A673 (cell line): ENCODE measurements at places on chromosomes 2 and 18. TPM values are rescaled to one million over a fixed set of nuclear protein-coding genes. Genes with fewer than 3 reads are reported as not detected.

Gene REL
- 11.5 and 13.3 TPM in 2 replicates for total RNA-seq

Gene SLC19A3
- total RNA-seq, result 4.2 and 4.4 TPM in 2 replicates

Gene GULP1
- 7.2 and 9.5 TPM in 2 replicates for total RNA-seq

Gene FER1L5
- 1.2 TPM in 2 replicates for total RNA-seq

Gene RBKS
- 0.54 and 0.66 TPM in 2 replicates for total RNA-seq

Gene CPO
- not detected in 2 replicates for total RNA-seq

Gene GALNT13
- not detected in 2 replicates for total RNA-seq

Gene PID1
- 1.5 and 1.9 TPM in 2 replicates for total RNA-seq

Gene STPG4
- total RNA-seq, result 0.37 and 0.75 TPM in 2 replicates

Gene RAMP1
- total RNA-seq, result 22.0 and 24.8 TPM in 2 replicates

Gene ANKRD29
- 2.6 and 2.8 TPM in 2 replicates for total RNA-seq

Gene ALPI
- total RNA-seq, result not detected in 2 replicates

Gene SMIM21
- not detected in 2 replicates for total RNA-seq

Gene POTEC
- not detected in 2 replicates for total RNA-seq

Gene CDK15
- total RNA-seq, result 0.11 and 0.31 TPM in 2 replicates

Gene REG3A
- total RNA-seq, result not detected in 2 replicates

DNA sequence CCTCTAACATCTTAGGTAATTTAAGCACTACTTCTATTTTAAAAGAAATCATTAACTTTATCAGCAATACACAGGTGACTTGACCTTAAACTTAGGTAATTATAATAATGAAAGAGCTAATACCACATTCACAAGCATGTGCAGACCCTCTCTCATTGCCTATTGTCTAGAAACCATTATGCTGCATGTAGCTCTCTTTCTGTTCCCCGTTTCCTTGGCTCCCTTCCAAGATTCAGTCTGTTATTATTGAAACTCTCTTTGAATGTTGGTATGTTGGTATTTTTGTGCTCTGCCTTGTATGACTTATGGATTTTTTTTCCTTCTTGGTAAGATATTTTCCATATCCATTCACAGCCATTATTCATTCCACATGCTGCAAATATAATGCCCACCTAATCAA lies 201.2 kb downstream of the CDCA7 start:
- H3K4me3 ChIP-seq, result no peak overlapping the region
- no peaks in the 10 kb centered on the region for H3K36me3 ChIP-seq
- H3K27me3 ChIP-seq, result peaks cover 20% of the 10 kb centered on the region
- H3K4me1 ChIP-seq, result peaks cover 8% of the 10 kb centered on the region
- DNase-seq, result peak; percentile 45

DNA sequence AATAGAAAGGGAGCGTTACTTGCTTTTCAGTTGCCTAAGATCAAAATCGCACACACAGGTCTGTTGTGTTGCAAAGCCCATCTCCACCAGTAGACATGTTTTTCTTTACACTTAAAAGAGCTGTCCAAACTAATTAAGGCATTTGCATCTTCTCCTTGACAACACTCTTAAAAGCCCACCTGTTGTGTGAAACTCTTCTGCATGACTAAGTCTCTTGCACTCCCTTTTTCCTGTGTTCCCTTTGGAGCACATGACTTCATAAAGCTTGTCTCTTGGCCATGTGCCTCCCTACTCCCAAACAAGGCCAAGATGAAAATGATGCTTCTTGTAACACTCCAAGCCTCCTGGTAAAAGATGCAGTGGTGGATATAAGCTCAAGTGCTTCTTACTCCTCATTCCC lies 26.1 kb downstream of the PID1 start:
- no peaks in the 10 kb centered on the region for H3K36me3 ChIP-seq
- H3K4me1 ChIP-seq, result no peaks in the 10 kb centered on the region
- no peak overlapping the region for H3K4me3 ChIP-seq
- H3K27ac ChIP-seq, result no peak overlapping the region
- no peak for DNase-seq
- no peaks in the 10 kb centered on the region for H3K27me3 ChIP-seq

GRCh38 chr18:10134204-10134603 lies 220.4 kb downstream of the VAPA start:
- DNase-seq, result no peak
- H3K27ac ChIP-seq, result no peak overlapping the region
- no peaks in the 10 kb centered on the region for H3K27me3 ChIP-seq
- H3K4me3 ChIP-seq, result no peak overlapping the region
- H3K36me3 ChIP-seq, result no peaks in the 10 kb centered on the region
- H3K4me1 ChIP-seq, result no peaks in the 10 kb centered on the region

- DNase-seq, result no peak
- no peak overlapping the region for H3K4me3 ChIP-seq
- H3K4me1 ChIP-seq, result peaks cover 3% of the 10 kb centered on the region
- no peak overlapping the region for H3K27ac ChIP-seq
- peaks cover 10% of the 10 kb centered on the region for H3K36me3 ChIP-seq
- no peaks in the 10 kb centered on the region for H3K27me3 ChIP-seq
These were observed 16.3 kb downstream of the DPYSL5 start for GRCh38 chr2:26864226-26864625.

DNA sequence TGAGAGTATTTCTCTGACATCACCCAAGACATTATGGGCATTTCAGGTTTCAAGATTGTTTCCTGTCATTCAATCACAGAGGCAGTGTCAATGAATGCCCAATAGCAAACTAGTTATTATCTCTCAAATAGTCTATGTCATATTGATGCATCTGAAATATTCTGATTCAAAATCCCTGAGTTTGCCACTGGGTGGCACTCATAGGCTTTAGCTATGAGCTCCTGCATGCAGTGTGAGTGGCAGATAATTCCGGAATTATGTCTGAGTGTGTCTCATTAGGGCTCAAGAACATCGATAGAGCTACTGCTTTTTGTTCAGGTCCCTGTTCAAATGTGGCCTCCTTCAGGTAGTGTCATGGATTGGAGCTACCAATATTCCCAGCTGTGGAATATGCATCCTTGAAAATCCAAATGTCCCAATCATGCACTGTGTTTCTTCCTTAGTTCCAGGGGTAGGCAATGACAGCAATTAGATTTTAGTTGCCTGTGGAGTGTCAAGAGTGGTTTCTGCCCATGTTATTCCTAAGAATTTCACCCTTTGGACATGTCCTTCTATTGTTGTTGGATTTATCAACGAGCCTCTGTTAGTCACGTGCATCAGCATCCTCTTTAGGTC lies 7.8 kb upstream of the OR6B3 start:
- DNase-seq, result peak; percentile 71
- H3K27ac ChIP-seq, result no peak overlapping the region
- no peak overlapping the region for H3K4me3 ChIP-seq
- peaks cover 68% of the 10 kb centered on the region for H3K27me3 ChIP-seq
- no peaks in the 10 kb centered on the region for H3K36me3 ChIP-seq
- no peaks in the 10 kb centered on the region for H3K4me1 ChIP-seq

GRCh38 chr2:217902379-217903141 lies 100.2 kb downstream of the TNS1 start:
- no peak overlapping the region for H3K4me3 ChIP-seq
- peaks cover 6% of the 10 kb centered on the region for H3K4me1 ChIP-seq
- no peak for DNase-seq

- DNase-seq, result no peak
- no peaks in the 10 kb centered on the region for H3K27me3 ChIP-seq
- H3K36me3 ChIP-seq, result no peaks in the 10 kb centered on the region
- no peak overlapping the region for H3K27ac ChIP-seq
These were observed 524.7 kb upstream of the ACVR2A start for GRCh38 chr2:147320146-147320545.

DNA sequence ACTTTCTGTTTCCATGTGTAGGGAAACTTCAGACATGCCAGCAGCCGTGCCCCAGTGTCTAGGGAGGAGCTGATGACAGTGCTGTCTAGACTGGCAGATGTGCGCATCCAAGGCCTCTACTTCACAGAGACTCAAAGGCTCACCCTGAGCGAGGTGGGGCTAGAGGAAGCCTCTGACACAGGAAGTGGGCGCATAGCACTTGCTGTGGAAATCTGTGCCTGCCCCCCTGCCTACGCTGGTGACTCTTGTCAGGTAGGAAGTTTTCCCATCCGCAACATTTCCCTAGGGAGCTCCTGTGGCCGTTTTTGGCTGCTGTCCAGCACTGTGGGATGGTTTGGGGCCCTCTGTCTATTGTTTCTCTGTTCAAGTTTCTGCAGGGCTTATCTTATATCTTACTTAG lies 143.1 kb upstream of the TTC39C start:
- H3K27ac ChIP-seq, result no peak overlapping the region
- peaks cover 8% of the 10 kb centered on the region for H3K4me1 ChIP-seq
- no peaks in the 10 kb centered on the region for H3K36me3 ChIP-seq
- DNase-seq, result peak; percentile 54

- H3K27me3 ChIP-seq, result no peaks in the 10 kb centered on the region
- DNase-seq, result no peak
- H3K4me3 ChIP-seq, result no peak overlapping the region
These were observed 45.4 kb downstream of the ASAP2 start for GRCh38 chr2:9252002-9252357.

DNA sequence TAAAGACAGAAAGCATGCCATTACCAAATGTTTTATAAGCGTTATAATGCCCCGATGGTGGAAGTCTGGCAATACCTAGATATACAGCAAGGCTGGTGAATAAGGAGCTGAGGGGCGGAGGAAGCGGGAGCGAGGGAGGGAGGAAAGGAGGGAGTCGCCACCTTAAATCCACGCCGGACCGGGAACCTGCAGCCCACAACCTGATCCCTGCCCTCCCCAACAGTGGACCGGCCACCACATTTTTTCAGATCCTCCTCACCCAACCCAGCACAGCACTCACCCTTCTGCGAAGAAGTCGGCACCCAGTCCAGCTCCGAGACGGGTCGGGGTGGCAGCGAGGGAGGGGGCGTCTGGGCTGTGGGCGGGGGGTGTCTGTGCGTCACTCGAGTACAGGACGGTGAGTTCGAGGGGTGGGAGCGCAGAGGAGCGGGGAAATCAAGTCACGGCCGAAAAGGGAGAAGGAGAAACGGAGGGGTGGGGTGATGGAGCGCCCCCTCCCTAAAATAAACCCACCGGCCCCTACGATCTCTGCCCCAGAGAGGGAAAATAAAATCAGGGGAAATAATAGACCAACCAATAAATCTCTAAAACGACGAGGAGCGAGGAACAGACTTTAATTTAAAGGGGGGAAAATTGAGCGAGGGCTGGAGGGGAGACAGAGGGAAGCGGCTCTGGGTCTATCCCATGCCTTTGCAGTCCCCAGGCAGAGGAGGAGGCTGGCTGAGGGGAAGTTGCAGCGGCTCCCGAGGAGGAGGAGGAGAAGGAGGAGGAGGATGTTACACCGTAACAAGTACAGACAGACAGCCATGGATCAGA lies 96.5 kb upstream of the SERTAD2 start:
- peak overlapping the region; percentile 78 for H3K4me3 ChIP-seq
- H3K36me3 ChIP-seq, result no peaks in the 10 kb centered on the region
- peak; percentile 64 for DNase-seq
- H3K4me1 ChIP-seq, result peaks cover 16% of the 10 kb centered on the region

DNA sequence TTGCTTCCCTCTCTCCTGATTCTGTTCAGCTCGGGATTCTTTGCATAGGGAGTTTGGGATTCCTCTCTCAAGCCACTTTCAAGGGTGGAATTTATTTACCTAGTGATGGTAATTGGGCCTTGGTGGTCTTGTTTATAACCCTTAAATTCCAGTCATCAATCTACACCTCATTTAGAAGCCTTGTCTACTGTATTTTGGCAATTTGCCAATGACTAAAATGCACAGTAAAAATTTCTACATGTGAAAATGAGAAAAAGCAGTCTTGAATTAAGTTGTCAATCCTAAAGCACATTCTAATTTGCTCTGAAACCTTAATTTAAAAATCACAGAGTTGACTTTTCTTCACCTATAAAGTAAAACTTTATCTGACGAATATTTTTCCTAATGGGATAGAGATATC lies 749.2 kb upstream of the CRIM1 start:
- H3K4me3 ChIP-seq, result no peak overlapping the region
- no peaks in the 10 kb centered on the region for H3K36me3 ChIP-seq
- H3K27me3 ChIP-seq, result no peaks in the 10 kb centered on the region
- no peaks in the 10 kb centered on the region for H3K4me1 ChIP-seq

GRCh38 chr2:207083361-207084110 lies 82.2 kb downstream of the KLF7 start:
- H3K27me3 ChIP-seq, result no peaks in the 10 kb centered on the region
- no peak overlapping the region for H3K27ac ChIP-seq
- DNase-seq, result no peak

- peaks cover 6% of the 10 kb centered on the region for H3K4me1 ChIP-seq
- peak within 1 kb of the TSS; percentile 57 for H3K4me3 ChIP-seq
- peak within 1 kb of the TSS; percentile 98 for H3K27ac ChIP-seq
- no peaks in the 10 kb centered on the region for H3K36me3 ChIP-seq
These were observed at the start of gene RNU2-63P for GRCh38 chr2:88016086-88016959. RNU2-63P (minus strand) TSS chr2:88016547.

- H3K4me1 ChIP-seq, result no peaks in the 10 kb centered on the region
- H3K4me3 ChIP-seq, result no peak overlapping the region
- H3K27ac ChIP-seq, result no peak overlapping the region
- no peaks in the 10 kb centered on the region for H3K27me3 ChIP-seq
These were observed 540.6 kb downstream of the STK39 start for GRCh38 chr2:167706800-167707199.

DNA sequence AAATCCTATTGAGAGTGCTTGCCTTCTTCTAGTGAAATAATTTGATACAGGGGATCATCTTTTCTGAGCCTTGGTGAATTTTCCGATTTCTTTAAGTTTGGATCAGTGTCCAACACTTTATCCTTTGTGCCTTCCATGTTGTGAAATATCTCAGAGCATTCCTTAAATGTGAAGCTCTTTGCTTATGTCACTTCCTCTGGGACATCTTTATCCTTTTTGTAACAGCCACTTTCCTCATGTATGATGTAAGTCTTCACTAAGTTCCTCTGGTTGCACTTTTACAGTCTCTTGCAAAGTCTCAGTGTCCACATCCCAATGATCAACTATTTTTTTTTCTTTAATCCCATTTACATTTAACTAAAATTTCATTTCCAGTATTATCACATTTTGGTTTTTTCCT lies 254.2 kb downstream of the EN1 start:
- no peak overlapping the region for H3K4me3 ChIP-seq
- DNase-seq, result no peak
- no peaks in the 10 kb centered on the region for H3K4me1 ChIP-seq
- no peak overlapping the region for H3K27ac ChIP-seq
- H3K36me3 ChIP-seq, result no peaks in the 10 kb centered on the region

- H3K4me3 ChIP-seq, result no peak overlapping the region
- H3K27ac ChIP-seq, result no peak overlapping the region
- H3K36me3 ChIP-seq, result no peaks in the 10 kb centered on the region
- DNase-seq, result no peak
- no peaks in the 10 kb centered on the region for H3K4me1 ChIP-seq
These were observed 60.2 kb upstream of the SPP2 start for GRCh38 chr2:233990261-233990798.

GRCh38 chr18:55762424-55762823 lies 174.4 kb upstream of the TCF4 start:
- H3K27me3 ChIP-seq, result no peaks in the 10 kb centered on the region
- no peak overlapping the region for H3K27ac ChIP-seq
- no peak overlapping the region for H3K4me3 ChIP-seq
- H3K4me1 ChIP-seq, result peaks cover 16% of the 10 kb centered on the region
- DNase-seq, result no peak

DNA sequence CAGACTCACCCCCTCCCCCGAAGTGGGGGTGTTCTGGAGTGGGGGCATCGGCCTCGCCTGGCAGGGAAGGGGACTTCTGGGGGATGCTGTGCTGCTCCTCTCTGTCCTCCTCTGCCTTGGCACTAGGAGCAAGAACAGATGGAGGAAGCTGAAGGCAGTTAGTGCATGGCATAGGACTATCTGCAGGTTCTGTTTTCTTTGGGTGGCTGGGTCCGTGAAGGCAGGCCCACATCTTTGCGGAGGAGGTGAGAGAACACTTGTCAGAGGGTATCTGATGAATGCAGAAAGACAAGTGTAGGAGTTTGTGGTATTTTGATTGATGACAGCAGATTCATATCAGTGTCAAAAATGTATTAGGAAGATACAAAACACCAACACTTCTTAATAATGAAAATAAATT lies 411.4 kb downstream of the TSN start:
- H3K27ac ChIP-seq, result no peak overlapping the region
- H3K27me3 ChIP-seq, result no peaks in the 10 kb centered on the region
- no peaks in the 10 kb centered on the region for H3K4me1 ChIP-seq
- H3K4me3 ChIP-seq, result no peak overlapping the region
